Epithelial cell of proximal tubule (primary cell): ENCODE measurements at places on chromosomes 6 and 20.

GRCh38 chr20:51368461-51369211, 173.9 kb downstream of the NFATC2 start:
- DNase-seq = no peak

DNA sequence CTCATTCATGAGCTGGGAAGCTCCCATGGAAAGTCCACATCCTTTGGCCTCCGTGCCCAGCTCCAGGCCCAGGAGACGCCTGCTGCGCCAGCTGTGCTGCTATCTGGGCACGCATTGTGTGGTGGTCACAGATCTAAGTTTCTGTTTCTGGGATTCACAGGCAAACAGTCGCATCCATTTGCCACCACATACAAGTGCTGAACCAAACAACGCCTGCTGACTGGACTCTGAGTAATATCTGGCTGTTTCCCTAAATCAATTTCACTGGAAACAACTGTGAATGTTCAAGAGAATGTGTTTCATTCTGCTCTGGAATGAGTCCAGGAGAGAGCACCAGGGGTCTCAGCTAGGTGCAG, 45.5 kb downstream of the IRF4 start:
- DNase-seq = no peak

DNA sequence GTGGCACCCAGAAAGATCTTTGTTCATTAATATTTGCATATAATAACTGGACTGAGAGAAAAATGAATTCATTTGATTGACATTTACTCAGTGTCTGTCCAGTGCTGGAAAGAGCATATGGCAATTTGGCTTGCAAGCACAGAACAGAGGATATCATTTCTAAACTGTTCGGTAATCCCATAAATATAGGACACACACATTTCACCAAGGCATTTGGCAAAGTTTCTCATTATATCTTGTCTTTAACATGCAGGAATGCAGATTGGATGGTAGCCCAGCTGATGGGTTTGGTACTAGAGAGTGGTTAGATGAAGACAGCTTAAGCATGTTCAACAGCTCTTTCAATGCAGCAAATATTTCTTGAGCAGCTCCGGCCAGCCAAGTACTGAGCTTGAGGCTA, 259.2 kb downstream of the PRKN start:
- no peak for DNase-seq

DNA sequence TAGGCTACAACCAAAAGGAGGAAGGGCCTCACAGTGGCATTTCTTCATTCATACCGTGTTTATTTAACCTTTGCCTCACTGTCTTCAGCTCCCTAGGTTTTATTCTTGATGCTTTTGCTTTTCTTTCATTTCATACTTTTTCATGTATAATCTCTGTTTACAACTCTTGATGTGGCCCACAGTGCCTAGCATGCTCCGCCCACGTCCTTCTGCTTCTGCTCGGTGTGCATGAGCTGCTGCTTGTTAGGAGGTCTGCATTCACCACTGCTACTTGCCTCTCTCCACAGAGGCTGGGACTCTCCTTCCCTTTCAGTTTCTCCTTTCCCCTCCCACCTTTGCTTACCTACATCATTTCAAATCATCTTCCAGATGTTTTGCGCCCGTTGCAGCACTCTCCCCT, 147.6 kb downstream of the EYA4 start:
- DNase-seq = no peak

- no peak for DNase-seq
Measured at GRCh38 chr6:137160763-137161162, 12.7 kb downstream of the IL22RA2 start.

- no peak for DNase-seq
Measured at GRCh38 chr6:13924146-13924948, 405 bp upstream of the RNF182 start.

GRCh38 chr20:48238326-48238725, 453.0 kb upstream of the SULF2 start:
- DNase-seq = peak; percentile 13

DNA sequence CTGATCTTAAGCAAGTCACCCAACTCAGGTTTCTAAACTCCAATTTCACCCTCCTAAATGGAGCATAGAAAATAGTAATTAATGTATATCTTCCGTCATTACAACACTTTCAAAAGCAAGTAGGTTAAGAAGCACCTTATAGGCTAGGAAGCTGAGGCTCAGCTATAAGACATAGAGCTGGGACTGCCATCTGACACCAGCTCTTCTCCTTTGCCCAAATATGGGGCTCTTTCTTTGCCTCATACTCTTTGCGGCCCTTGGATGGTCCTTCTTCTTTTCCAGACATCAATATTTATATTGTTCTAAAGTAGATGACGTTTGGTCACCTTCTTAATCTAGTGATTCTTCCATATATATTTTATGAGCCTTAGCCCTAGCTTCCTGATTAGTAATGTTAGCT, 413.2 kb downstream of the LMBRD1 start:
- no peak for DNase-seq

DNA sequence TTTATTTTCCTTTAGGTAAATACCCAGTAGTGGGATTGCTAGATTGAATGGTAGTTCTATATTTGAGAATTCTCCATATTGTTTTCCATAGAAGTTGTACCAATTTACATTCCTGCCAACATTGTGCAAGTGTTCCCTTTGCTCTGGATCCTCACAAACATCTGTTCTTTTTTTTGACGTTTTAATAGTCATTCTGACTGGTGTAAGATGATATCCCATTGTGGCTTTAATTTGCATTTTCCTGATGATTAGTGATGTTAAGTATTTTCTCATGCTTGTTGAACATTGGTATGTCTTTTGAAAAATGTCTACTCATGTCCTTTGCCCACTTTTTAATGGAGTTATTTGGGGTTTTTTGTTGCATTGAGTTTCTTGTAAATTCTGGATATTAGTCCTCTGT, 85.6 kb downstream of the UBE3D start:
- peak; percentile 40 for DNase-seq

DNA sequence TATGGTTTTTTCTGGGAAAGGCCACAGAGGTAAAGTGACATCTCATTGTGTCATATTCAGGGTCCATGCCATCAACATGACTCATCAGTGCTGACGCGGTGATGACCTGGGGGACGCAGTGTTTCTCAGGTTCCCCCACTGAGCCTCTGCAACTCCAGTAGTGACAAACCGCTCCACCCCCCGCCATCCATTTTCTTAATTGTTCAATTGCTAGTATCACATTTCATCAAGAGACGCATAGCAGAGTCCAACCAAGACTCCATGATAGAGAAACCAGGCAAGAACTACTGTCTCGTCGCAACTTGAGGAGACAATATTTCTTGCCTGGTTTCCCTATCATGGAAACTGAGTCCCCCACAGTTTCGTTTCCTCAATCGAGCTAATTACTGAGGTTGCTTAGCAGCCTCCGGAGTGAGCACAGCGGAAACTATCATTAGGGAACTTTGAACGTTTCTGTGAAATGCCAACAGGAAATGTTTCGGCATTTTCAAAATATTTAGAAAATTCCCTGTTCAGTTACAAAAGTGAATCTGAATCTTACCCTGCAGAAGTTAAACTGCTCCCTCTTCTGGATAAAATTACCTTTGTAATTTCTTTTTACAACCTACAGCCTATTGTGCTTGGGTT, 12.2 kb upstream of the SERPINB1 start:
- no peak for DNase-seq

- DNase-seq = no peak
Measured at GRCh38 chr20:16125816-16126215, 447.4 kb downstream of the KIF16B start.

DNA sequence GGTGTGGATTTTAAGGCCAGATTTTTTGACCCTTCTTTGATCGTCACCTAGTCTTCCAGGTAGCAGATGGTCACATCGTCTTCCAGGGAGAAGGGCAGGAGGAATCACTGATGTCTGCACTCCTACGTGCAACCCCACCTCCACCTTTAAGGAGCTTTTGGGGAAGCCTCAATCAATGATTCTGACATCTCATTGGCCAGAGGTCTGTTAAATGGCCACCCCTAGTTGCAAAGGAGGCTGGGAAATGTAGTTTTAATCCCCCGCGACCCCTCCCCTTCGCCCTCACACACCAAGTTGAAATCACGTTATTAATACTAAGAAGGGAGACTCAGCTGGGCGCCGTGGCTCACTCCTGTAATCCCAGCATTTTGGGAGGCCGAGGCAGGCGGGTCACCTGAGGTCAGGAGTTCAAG, 151.4 kb downstream of the BCAS1 start:
- no peak for DNase-seq

DNA sequence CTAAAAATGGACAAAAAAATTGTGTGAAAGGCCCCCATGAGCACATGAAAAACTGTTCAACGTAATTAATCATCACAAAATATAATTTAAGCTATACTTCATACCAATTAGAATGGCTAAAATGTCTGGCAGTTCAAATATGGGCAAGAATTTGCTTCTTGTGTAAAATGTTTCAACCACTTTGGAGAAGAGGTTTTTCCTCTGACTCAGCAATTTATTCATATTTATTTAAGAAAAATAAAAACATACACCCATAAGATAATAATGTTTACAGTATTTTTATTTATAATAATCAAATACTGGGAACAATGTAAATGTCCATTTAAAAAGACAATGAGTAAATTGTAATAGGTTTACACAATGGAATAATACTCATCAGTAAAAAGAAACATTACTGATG, 395.1 kb upstream of the KHDRBS2 start:
- DNase-seq = no peak

DNA sequence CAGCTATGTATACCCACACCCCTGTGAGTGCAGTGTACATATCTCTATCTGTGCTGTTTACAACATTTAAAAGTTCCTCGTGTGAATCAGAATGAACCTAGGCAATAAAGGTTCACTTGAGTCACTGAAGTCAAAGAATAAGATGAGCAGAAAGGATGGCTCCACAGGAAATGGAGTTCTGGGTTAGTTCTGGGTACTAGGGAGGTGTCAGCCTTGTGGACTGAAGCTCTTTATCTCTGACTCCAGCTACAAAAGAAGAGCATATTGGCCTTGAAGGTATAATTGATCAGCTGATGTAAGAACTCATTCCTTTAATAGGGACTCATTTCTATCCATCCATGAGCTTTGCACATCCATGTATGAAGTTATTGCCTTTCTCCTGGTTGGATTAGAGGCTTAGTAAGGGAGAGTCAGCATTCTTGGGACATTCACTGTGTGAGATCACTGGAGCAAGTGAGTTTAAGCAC, 73.9 kb upstream of the BACH2 start:
- DNase-seq = peak; percentile 87

- DNase-seq = peak; percentile 10
Measured at GRCh38 chr6:165059032-165059431, 250.4 kb downstream of the C6orf118 start.

DNA sequence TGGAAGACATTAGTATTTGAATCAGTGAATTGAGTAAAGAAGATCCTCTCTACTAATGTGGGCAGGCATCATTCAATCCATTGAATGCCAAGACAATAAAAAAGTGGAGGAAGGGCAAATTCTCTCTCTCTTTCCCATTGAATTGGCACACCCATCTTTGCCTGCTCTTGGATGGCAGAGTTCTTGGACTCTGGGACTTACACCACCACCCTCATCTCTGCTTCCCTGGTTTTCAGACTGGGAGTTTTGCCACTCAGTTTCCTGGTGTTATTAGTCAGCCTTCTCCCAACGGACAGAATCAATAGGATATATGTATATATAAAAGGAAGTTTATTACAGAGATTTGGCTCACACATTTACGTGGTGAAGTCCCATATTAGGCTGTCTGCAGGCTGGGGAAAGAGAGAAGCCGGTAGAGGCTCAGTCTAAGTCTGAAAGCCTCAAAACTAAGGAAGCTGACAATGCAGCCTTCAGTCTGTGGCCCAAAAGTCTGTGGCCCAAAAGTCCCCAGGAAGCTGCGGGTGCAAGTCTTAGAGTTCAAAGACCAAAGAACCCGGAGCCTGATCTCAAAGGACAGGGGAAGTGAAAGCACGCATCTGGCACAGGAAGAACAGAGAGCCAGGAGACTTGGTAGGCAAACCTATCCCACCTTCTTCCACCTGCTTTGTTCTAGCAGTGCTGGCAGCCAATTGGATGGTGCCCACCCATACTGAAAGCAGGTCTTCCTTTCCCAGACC, 64.4 kb downstream of the SMPDL3A start:
- DNase-seq = no peak

GRCh38 chr6:142275236-142276006, 26.4 kb upstream of the ADGRG6 start:
- no peak for DNase-seq

DNA sequence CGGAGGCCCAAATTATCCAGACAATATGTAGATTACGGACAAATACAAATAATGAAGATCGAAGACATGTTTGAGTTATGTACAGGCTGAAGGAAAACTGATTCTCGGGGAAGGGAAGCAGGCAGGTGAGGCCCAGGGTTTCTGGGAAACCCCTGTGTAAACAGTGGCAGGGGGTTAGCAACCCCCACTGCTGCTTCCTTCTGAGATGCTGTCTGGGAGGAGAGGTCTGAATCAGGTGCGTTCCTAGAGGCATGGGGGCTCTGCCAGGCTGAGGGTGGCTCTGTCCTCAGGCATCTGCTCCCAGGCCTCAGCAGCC, 7.2 kb upstream of the MDGA1 start:
- DNase-seq = no peak

- DNase-seq = no peak
Measured at GRCh38 chr6:168841609-168842278, 400.8 kb downstream of the SMOC2 start.

- DNase-seq = no peak
Measured at GRCh38 chr6:63447134-63447533, 125.1 kb upstream of the LOC128125822 start.

DNA sequence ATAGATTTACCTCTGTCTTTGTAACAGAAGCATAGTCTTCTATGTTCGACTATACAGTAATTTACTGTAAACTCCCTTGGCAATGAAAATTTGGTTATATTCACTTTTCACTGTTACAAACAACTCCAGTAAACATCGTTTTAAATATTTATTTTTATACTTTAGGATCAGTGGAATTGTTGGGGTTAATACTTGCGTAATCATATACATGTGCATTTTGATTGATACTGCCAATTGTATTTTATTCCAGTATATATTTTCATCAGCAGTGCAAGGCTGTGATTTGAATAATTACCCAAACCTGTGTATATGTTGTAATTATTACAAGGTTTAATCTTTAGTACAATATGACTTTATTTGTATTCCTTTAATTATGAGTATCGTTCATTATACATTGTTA, 255.7 kb downstream of the ARID1B start:
- no peak for DNase-seq

- DNase-seq = no peak
Measured at GRCh38 chr20:33897313-33897912, 86.3 kb downstream of the CHMP4B start.

DNA sequence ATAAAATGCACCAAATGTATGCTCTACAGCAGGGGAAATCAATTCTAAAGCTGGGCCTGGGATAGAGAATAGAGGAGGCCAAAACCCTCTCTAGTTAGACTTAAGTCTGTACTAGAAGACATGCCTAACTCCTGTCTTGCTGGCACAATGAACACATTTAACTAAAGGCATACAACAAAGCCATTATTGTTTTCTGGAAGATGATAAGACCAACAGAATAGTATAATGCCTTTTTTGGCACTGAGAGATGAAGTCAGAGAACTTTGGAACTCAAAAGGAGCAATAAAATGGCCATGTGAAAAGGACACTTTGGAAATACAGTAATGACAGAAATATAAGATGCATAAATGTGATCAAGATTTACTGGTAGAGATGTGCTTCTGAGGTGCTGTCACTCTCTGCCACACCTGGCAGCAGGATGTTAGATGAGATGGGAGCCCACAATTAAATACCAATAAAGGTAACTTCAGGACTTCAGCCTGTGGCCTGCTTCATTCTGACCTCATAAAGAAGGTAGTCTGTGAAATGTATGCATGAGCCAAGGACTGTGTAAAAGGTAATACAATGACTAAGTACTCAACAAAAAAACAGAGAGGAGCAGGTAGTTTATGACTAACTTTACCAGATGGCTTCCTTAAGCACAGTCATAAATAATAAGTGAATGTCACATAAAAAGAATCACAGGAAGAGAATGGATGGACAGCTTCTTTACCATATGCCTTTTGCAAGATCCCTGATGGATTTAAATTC, 333.4 kb downstream of the BCKDHB start:
- DNase-seq = no peak
